Stimulated activated CD4-positive, alpha-beta T cell treated with anti-CD3 and anti-CD28 coated beads, Interleukin-1b, Interleukin-23, amount 100 ng/mL, for 1 hour (primary cell): ENCODE measurements at places on chromosomes 5 and 9.

GRCh38 chr5:31641575-31641974 lies 2.6 kb downstream of the PDZD2 start:
- DNase-seq, result no peak

GRCh38 chr5:103166706-103167105 lies 46.6 kb downstream of the PPIP5K2 start:
- no peak for DNase-seq

- DNase-seq, result no peak
Observed at GRCh38 chr5:41751867-41752266, 118.4 kb downstream of the OXCT1 start.

DNA sequence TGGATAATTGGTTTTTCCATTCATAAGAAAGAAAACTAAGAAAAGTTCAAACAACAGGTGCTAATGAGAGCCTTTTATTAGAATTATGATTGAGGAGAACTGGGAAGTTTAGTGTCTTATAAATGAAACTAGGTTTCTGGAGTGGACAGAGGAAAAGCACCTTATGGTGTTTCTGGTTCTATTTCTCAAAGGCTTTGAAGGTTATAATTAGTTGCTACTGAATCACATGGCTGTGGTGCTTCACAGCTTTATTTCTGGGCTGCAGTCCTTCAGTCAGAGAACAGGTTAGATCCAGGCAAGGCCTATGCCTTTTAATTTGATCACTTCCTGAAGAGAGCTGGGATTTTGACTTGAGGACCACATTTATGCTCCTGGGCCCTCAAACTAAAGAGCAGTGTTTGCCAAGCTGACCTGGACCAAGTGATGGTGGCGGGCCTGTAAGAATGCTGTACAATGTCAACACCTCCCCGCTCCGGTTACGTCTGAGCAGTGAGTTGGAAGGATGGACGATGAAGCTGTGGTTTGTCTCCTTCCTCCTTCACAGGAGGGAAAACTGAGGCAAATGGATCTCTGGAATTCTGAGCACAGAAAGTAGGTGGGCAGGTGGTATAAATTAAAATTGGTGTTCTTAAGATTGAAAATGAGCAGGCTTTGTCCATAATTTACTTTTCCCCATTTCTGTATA lies 56.0 kb downstream of the ZNF462 start:
- DNase-seq, result no peak

GRCh38 chr5:149975409-149975808 lies 14.9 kb downstream of the SLC26A2 start:
- no peak for DNase-seq

GRCh38 chr5:76818844-76819831 lies at the start of gene F2RL1:
TSS of gene F2RL1 (plus strand) at chr5:76819030. CDS start at chr5:76819183, 153 bp downstream.
- DNase-seq, result peak; percentile 9

DNA sequence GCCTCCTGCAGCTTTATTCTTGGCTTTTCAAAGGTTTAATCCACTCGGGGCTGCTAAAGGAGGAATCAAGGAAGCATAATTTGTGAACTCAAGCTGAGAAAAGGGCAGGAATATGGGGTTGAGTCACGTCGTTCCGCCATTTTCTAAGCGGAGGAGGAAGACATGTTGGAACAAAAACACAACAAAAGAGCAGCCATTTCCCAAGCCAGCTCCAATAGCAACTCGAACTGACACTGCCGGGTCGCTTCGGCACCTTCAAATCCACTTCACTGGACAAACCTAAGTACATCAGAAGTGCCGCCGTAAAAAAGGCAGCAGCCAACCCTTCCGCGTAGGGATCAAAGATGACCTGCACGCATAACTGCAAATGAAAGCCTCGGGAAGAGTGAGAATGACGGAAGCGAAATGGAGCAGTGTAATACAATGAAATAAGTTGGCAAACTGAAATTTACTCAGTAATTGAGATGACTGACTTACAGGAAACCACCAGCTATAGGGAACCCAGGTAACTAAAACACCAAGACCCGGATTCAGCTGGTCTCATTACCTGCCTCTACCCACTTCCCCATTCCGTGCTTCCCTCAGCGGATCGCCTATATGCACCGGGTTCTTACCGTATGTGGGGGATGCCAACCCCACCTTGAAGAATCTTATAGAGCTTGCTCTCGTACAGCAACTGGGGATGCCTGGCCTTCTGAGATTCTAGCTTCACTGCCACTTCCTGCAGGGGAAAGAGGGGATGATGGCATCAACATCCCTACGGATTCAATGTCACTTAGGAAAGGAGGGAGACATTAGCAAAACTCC lies 1.6 kb downstream of the CSNK1A1 start:
- DNase-seq, result no peak

DNA sequence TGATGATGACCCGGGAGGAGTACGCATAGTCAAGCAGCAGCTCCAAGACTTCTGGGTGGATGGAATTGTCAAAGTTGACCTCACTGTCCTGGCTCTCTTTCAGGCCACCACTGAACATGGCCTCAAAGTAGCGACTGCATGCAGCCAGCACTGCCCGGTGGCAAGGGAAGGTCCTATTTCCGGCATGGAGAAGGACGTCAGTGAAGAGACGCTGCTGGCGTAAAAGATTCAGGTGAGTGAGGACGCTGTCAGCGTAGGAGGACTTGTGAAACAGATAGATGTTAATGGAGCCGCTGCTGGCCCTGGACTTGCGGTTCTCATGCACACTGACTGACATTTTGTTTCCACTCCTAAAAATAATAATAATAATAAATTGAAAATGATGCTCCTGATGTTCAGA lies 4.4 kb downstream of the ENC1 start:
- DNase-seq, result no peak

DNA sequence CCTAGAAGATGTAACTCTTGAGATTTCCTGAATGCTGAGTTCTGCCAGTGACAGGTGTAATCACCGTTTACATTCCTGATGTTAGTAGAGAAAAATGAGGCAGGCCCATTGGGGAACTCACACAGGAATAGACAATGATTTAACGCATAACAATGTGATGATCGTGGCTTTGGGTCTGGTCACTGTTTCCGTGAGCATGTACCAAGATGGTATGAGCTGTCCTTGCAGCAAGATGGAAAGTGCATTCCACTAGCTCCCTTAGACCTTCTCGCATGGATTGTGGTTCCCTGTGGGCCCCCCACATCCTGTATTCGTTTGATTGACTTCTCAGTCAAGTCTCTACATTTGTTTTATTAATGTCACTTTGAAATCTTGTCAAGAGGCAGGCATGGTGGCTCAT lies 124.0 kb upstream of the DAP start:
- DNase-seq, result no peak

GRCh38 chr5:124477577-124477976 lies 268.9 kb downstream of the ZNF608 start:
- no peak for DNase-seq

DNA sequence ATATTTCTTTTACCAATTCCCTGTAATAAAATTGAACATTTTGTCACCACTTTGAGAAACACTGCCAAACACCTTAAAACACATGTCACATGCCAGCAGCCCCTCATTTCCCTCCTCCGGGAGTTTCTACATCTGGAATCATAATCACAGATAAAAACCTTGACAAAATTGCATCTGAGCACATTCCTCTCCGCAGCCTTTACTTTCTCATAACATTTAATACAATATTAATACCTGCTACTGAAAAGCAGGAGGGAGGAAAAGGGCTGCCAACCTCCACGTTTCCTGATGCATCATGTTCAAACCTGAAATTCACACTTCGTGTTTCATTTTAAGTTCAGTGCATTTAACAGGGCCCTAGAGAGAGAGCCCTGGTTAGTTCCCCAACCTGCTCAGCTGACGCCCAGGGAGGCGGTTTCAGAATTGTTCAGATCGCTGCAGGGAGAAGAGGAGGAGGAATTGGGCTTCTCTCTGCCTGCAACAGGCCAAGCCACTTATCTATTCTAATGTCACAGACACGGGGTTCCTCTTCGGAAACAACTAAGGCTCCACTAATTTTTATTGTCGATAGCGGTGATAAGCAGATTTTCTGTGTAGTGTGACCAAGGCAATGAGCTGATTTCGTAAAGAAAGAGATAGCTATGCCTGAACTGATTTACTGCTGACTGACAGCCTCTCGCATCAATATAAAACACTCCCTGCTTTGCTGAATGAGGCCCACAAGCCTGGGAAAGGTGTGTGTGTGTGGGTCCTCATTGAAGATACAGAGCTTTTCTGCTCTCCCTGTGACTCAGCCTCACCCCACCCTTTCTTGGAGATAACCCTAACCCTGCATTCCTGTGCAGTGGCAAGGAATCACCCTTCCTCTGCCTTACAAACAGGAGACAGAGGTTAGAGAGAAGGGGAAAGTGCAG lies 4.9 kb upstream of the LHX2 start:
- no peak for DNase-seq

DNA sequence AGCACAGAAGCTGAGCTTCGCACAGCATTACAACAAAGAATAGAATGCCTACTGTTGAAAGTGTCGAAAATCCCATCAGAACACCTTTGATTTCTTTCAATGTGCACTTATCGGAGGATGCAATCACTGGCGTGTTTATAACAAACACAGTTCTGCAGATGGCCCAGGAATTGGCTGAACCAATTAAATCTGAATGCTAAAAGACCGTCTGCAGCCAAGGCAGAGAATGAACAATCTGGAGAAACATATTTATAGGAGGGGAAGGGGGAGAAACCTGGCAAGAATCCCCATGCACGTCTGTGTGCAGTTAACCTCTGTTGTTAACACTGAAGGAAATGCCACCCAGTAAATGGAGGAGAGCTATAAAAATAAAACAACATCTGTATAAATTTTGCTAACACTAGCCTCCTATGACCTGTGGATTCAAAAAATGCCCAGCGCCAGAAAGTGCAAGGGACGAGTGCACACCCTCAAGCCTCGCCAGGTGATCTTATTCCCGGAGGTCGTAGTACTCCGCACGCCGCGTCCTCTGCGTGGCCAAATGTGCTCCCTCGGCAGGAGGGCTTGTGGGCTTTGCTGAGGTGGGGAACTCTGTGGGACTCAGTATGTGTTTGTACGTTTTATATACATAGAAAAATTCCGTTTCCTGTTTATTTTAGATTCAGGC lies 56.8 kb downstream of the PTCH1 start:
- no peak for DNase-seq

- no peak for DNase-seq
Observed at GRCh38 chr5:43207601-43208000, 15.6 kb downstream of the NIM1K start.

GRCh38 chr5:458547-459353 lies 15.8 kb downstream of the EXOC3 start:
- no peak for DNase-seq

GRCh38 chr5:50292735-50293394 lies 148.2 kb downstream of the EMB start:
- DNase-seq, result no peak
